Left colon (tissue), 2 donors: ENCODE measurements at places on chromosomes 2 and 18.

- DNase-seq: no peak
Measured at GRCh38 chr2:135685361-135685760, 56.3 kb upstream of the UBXN4 start.

DNA sequence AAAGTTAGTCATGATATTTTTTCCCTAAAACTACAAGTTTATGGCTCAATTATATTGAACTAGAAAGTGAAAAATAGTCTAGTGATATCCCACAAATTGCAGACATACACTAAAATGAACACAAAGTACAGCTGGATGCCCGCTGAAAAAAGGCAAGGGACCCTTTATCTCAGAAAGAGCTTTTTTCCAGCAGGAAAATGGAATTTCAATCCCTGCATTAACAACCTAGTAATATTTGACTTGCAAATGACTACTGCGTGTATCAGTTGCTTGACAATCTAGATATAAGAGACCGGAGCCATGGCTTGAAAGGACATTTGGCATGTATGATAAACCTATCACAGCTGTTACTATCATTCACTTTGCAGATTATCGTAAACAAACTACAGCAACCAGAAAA lies 49.1 kb downstream of the LRPPRC start:
- DNase-seq: no peak

- DNase-seq: peak; percentile 86
Measured at GRCh38 chr2:9336576-9337314, 86.6 kb downstream of the ITGB1BP1 start.

DNA sequence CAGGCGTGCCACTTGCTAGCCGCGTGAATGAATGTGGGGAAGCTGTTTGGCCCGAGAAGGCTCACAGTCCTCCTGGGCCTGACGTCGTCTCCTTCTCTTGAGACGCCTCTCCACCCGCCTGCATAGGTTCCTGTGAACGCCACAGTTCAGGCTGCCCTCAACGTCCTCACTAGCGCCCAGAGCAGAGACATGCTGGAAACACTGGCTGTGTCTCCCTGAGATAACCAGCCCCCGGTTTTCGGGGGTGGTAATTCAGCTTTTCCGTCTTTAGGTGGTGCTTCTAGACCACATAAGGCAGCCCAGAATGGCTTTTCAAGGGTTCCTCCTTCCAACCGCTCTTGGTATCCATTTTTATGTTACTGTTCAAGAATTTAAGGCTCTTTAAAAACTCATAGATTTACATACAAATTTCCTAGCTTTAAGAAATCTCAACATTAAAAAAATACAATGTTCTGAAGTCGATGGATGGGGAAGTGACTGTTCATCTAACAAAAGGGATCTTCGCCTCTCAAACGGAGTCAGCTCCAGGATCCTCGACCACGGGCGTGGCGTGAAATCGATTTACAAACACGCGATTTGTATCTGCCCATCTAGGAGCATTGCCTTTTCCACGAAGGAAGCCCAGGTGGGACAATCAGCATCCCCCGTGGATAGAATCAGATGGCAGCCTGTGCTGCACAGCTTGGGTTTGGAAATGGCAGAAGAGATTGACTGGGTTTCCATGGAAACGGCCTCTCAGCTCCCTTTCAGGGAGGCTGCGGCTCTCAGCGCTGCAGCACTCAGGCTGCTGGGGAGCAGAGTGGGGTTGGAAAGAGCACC lies 110.6 kb upstream of the PXDN start:
- no peak for DNase-seq
